Renal cortex interstitium (tissue), 15 donors: ENCODE measurements at places on chromosomes 5 and 9.

DNA sequence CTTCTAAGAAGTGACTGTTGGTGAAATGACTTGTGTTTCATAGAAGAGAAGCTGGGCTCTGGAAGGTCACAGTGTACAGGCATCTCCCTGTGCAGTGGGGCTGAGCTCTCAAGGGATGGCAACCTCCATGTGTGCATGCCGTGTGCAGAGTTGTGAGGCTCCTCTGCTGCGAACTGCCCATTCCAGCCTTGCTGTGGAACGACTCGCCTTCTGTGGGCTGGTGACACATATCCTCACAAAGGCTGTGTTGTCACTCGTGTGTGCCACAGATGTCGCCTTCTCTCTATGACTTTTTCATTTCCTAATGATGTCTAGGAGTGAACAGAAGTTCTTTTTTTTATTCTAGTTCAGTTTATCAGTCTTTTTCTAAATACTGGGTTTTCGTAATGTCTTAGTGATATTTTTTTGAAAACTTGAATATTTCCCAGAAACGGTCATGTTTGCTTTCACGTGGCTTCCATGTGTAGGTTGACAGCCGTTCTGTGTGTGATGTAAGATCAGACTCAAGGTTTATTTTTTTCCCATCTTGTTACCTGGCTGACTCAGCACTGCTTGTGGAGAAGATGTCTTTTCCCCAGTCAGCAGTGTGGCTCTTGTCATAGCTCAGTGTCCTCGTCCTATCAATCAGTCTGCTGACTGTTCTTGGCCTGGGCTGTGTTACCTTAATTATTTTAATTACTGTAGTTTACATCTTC lies 57.3 kb upstream of the CACNA1B start:
- no peak for DNase-seq

DNA sequence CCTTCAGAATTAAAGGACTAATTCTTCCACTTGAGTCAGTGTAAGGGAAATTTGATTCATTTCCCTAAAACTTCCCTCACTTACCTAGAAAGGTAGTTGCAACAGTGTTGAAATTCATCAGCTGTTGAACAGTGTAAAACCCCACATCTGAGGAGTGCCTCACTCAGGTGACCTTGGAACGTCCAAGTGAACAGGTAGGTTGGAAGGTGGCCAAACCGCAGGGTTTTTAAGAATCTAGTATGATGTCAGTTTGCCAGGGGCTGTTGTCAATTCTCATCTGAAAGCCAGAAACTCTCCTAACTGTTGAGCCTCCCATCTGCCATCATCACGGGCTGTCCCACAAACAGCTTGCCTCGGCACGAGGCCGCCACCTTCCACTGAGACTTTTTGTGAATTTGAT lies 105.7 kb downstream of the TMEM174 start:
- DNase-seq, result no peak

- no peak for DNase-seq
These were observed 268.9 kb downstream of the ZNF608 start for GRCh38 chr5:124477577-124477976.

DNA sequence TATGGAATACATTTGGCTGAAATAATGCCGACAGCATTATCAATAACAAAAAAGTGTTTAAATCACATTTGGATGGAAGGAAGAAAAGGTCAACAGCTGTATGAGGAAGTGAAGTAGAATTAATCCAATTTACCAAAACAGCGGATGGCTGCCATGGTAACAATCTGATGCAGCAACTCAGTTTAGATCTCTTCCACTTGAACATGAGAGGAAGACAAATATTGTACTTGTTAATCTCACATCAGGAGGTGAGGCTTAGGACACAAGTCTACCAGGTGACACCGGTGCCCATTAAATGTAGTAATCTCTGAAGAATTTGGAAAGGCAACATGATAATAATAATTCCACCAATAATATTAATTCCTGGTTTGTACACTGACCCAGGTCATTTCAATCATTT lies 2.4 kb downstream of the RASEF start:
- DNase-seq, result no peak

DNA sequence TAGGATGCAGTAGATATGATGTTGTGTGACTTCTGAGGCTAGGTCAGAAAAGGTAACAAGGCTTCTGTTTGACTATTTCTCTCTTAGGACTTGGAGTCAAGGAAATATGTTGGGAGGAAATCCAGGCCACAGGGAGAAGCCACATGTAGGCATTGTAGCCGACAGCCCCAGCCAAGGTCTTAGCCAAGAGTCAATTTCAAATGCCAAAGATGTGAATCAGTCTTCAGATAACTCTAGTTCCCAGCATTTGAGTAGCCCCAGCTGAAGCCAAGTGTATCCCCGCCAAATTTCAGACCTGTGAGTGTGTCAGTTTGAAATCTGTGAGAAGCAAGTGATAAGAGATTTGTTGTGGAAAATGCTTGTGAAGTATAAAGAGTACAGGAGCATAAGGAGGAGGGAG lies 38.1 kb upstream of the ISL1 start:
- DNase-seq, result no peak

- no peak for DNase-seq
These were observed 8.0 kb downstream of the CLPTM1L start for GRCh38 chr5:1336749-1337488.

GRCh38 chr9:89528540-89528939 lies 30.6 kb upstream of the SEMA4D start:
- no peak for DNase-seq

DNA sequence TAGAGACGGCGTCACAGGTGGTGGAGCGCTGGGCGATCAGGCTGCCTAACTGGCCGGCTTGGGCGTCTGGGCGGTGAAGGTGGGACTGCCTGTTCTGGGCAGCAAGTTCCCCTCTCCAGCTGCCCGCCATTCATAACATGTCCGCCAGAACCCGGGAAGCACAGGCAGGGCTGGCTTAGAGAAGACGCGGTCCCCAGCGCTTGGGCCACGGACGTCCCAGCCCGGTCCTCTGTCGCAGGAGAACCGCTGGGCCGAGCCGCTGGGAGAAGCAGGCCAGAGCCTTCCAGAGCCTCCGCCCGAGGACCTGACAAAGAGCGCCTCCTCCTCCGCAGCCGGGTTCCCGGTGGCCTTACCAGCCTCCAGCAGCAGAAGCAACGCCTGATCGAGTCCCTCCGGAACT lies 15.2 kb upstream of the HAND1 start:
- DNase-seq, result no peak

GRCh38 chr9:30349526-30350513 lies 2034.6 kb upstream of the ACO1 start:
- no peak for DNase-seq

- DNase-seq, result peak; percentile 94
These were observed 1.7 kb upstream of the EFNA5 start for GRCh38 chr5:107672211-107673038.

DNA sequence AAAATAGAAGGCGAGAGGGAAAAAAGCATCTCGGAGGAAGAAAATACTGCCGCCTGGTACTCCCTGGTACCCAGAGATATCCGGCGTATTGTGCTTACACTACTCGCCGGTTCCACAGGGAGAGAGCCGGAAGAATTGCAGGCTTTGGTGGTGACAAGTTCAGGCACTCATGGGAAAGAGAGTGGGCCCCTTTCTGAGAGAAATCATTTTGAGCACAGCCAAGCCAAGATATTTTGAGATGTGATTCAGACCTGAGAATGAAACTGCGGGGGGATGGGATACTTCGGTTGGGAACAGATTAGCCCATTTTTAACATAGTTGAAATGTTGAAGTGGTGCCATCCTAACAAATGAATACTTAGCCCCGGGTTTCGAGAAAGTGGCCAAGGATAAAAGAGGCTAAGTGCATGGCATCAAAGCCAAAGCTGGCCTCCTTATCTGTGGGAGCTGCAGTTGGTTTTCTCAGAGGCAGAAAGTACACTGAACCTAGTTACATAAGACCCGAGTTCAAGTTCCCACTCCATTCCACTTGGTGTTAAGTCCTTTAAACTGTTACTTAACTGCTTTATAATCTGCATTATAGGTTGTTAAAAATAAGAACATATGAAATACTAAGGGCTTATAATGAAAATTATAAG lies 62.7 kb downstream of the SLC1A3 start:
- DNase-seq, result no peak

DNA sequence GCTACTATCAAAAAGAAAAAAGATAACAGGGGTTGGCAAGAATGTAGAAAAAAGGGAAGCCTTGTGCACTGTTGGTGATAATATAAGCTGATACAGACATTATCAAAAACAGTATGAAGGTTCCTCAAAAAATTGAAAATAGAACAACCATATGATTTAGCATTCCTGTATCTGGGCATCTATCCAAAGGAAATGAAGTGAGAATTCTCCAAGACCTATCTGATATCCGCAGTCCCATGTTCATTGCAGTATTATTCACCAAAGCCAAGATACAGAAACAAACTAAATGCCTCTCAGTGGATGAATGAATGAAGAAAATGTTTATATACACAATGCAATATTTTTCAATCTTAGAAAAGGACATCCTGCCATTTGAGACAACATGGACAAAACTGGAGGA lies 1943.3 kb downstream of the MAT2B start:
- no peak for DNase-seq

DNA sequence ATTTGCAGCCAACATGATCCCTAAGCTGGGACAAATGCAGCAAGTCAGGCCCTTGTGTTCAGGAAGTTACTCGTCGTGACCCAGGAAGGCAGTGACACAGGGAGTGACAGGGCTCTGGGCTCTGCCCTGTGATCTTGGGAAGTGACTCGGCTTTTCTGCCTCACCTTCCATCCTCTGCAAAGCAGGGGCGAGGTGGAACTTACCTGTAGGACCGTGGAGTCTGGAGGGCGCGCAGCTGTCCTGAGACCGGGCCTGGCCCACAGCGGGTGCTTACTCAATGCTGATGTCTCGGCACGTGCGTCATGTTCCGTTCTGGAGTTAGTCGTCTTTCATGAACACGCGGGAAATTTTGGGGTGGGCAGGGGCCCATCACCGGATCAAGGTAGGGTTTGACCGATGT lies 22.8 kb upstream of the LPCAT1 start:
- DNase-seq, result no peak

DNA sequence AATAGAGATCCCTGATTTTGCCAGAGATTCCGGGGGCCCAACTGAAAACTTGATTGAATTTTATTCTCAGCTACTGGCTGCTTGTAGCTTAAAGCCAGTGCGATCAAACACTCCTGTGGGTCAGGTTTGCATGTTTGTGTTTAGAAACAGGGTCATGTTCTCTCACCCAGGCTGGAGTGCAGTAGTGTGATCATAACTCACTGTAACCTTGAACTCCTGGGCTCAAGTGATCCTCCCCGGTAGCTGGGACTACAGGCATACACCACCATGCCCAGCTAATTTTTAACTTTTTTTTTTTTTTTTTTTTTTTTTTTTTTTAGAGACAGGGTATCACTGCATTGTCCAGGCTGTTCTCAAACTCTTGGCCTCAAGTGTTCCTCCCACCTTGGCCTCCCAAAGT lies 66.6 kb downstream of the LRRC70 start:
- DNase-seq, result no peak

GRCh38 chr5:55903121-55903701 lies 52.1 kb downstream of the IL31RA start:
- DNase-seq, result no peak

DNA sequence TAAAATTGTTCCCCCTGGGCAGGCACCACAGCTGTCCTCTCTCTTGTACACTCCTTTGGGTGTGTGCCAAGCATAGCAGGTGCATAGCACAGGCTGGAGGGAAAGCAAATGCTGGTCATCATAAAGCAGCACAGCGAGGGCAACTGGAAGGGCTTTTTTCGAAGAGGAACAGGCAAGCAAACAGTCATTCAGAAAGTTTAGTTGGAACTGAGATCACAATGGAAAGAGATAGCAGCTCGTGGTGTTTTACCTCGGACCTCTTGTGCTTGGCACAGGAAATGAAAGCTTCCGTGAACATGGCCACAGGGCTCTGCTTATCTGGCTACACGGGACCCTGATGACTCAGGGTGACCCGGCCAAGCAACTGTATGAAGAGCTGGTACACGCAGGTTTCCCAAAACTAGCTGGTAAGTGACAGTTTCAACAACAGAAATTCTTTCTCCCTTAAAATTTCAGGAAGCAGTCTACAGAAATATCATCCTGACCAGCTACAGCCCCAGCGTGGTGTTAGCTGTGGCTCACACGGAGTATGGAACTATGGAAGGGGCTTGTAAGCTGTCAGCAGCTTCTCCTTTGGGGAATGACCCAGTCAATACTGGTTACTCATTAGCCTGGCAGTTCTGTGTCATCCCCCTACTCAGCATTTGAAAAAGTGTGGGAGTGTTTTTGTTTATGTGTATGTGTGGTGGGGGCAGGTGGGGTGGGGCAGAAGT lies 48.1 kb downstream of the POC5 start:
- no peak for DNase-seq

GRCh38 chr9:71303351-71303750 lies 181.9 kb upstream of the TRPM3 start:
- no peak for DNase-seq

- no peak for DNase-seq
These were observed 747.3 kb upstream of the C9orf72 start for GRCh38 chr9:28320616-28321015.

GRCh38 chr5:109387408-109387974 lies 22.3 kb downstream of the PJA2 start:
- DNase-seq, result no peak
